ENCODE measurements at places on chromosomes 7 and 10. TPM values are rescaled to one million over a fixed set of nuclear protein-coding genes. Genes with fewer than 3 reads are reported as not detected.
A peak's percentile ranks its signal among the peaks of the same experiment; 100 is the strongest.

DNA sequence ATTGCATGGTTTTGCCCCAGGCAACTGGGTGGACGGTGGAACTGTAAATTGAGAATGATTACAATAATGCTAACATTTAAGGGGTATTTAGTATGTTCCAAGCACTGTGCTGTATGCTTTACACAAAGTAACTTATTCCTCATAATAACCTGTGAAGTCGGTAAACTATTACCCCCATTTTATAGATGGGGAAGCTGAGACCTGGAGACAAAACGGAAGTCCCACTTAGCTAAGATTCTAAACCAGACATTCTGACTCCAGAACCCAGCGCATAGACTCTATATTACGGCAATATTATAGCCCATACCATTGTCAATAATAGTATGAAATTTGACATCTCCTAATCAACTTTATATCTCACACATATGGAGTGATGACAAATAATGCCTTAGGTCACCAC is 39.9 kb upstream of the TMEM236 start:
- no peak for DNase-seq

DNA sequence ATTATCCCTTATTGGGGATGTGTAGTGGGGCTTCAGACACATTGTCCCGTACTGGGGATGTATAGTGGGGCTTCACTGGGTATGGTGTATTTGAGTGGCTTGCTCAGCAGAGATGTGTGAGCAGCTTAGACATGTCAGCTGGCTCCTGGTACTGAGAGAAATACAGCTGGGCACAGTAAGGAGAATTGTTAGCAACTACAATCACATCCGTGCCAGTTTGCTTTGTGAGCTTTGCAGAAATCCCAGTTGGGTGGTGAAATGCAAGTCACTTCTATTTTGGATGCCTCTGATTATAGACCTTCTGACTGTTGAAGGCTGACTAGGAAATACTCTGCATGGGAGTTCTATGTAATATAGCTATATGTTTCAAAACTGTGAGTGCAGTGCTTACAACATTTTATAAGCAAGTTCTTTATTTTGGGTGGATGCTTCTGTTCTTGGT is 10.8 kb downstream of the CCNY start:
- DNase-seq, result no peak

DNA sequence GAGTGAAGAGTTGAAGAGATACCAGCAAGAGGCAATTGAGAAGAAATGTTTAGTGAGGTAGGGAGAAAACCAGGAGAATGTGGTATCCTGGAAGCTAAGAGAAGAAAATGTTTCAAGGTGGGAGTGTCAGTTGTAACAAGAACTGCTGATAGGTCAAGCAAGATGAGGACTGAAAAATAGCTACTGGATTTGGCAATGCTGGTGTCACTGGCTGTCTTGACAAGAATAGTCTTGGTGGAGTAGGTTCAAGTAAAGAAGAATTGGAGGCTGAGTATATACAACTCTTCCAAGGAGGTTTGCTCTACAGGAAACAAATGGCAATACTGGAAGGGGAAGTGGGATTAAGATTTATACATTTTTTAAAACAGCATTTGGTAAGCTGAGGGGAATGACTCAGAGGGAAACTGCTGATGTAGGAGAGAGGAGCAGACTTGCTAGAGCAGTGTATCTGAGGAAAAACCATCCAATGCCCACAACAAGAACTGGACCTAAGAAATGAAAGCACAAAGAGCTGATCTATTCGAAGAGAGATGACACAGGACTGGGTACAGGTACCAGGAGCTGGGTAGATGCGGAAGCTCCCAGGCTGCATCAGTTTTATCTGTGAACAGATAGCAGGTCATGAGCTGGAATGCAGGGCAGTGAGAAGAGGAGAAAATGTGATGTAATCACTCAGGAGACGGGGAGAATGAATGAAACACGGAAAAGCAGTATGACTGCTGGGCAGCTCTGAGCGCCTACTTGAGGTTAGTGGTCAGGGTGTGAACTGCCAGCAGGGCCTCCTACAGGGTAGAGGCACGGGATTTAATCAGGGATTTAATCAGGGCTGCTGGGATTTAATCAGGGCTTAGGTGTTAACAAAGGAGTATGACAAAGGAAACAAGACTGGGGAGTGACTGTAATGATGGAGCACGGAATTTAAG is 34.5 kb downstream of the FAM25A start:
- DNase-seq, result no peak

DNA sequence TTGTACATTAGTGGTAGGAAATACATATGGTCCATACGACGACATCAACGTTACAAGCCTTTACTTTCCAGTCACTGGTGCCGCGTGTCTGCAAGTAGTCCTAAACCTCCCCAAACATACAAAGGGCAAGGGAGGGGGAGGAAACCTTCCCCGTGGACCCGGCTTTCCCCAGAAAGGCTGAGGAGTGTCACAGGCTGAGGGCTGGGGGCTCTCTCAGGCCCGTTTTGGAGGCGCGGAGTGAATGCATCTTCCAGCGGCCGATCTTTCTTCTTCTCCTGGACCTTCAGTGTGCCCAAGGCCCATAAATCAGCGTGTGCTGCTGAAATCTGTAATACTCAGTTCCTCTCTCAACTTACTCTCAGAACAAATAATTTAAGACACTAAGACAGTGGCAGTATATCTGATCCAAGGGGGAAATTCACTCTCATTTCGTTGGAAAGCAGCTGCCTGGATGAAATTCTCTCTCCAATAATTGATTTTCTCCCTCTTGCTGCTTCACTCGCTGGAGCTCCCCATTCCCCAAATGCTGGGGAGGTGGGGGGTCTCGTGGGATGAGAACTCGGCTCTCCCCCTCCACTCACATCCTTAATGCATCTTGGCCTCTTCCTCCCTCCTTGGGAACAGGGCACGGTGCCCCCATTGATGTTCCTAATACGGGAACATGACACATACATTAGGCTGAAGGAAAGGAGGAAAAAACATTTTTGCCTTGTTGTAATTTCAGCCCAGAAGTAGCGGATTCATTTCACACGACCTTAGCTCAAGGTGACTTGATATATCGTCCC is 126.1 kb downstream of the ADARB2 start:
- no peak for DNase-seq

GRCh38 chr10:93767724-93768399 is 10.1 kb downstream of the LGI1 start:
- no peak for DNase-seq

DNA sequence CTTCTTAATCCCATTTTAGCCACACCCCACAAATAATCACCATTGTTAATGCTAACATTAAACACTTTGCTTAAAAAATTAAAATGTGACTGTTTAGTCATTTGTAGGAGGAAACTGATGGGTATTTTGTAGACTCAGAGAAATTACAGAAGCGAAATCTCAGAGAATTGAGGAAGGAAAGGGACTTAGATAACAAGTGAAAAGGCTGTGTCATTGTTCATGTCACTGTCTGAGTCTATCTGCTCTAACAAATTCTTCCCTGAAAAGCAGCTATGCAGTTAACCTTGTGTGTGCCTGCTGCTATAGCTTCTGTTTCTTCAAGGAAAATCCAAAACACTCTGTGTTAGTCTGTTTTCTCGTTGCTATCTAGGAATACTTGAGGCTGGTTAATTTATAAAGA is 40.9 kb upstream of the PLXDC2 start:
- no peak for DNase-seq

DNA sequence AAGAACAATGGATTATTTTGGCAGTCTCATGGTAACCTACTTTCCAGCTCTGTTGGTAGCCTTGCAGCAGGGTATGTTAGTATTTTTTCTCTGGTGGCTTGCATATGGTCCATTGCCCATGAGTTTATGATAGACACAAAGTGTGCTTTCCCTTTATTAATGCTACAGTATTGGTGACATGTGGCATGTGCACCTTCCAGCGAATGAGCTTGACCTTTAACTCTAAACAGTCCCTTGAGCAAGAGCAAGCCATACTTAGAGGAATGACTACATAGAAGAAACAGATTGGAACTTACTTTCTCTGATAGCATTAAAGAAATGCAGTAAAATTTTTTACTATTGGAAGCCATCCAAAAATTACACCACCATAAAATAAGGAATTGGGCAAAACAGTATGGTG is 73.9 kb downstream of the VTI1A start:
- DNase-seq, result no peak

Gene SUPV3L1
- polyA plus RNA-seq, result 43.4 TPM

DNA sequence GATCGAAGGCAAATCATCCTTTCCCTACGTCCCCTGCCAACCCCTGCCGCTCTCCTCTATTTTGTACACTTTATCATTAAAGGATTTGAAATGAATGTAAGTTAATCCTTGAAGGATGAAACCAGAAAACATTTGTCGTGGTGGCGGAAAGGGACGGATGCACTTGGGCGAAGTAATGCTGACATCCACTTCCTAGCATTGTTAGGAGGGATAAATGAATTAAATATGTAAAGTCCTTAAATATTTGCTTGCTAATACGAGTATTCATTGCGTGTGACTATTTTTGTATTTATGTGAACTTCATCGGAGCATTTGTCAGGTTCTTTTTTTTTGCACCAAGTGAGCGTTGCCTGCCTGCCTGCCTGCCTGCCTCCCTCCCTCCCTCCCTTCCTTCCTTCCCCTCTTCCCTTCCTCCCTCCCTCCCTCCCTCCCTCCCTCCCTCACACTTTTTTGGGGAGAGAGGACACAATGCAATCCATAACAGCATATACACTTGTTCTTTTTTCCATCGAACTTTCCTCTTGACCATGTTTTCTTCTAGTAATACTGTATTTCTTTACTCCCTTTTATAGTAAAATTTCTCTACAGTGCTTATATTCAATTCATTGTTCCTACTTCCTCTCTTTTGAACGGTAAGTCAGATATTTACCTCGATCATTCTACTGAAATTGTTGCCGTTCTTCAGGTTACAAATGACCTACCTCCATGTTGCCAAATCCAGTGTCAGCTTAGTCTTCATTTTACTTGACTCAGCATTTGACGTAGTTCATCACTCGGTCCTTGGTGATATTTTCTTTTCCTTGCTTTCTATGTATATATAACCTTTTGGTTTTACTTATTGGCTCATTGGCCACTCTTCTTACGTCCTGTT is 831 bp downstream of the CCDC7 start:
- DNase-seq, result peak; percentile 43

Gene GRM3
- 0.16 TPM for polyA plus RNA-seq

DNA sequence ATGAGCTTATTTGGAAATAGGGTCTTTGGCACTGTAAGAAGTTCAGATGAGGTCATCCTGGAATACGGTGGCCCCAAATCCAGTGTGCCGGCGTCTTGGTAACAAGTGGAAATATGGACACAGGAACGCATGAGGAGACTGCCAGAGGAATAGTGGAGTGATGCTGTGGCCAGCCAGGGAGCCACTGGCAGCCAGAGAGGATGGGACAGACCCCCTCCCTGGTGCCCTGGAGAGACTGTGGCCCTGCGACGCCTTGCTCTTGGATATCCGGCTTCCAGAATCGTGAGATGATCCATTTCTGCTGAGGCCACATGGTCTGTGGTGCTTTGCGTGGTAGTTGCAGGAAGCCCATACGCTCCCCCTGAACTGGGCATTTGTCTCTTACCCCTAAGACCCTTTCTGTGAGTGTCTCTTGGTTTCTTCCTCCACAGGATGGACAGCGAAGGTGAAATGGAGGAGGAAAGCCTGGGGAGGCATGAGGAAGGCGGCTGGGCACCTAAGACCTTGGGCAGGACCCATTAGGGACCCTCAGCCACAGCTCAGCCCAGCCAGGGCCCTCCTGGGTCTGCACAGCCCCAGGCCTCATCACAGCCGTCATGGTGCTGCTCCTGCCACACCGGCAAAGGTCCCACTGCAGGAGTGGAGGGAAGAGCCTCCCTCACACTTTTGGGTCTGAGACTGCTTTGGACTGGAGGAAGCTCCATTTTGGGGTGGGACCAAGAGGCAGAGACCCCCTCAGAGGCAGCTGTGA is 53.6 kb downstream of the INSIG1 start:
- no peak for DNase-seq

Gene CHST15
- polyA plus RNA-seq, result 20.8 TPM

- no peak for DNase-seq
Observed at GRCh38 chr7:39349452-39350123, 216.6 kb upstream of the YAE1 start.

DNA sequence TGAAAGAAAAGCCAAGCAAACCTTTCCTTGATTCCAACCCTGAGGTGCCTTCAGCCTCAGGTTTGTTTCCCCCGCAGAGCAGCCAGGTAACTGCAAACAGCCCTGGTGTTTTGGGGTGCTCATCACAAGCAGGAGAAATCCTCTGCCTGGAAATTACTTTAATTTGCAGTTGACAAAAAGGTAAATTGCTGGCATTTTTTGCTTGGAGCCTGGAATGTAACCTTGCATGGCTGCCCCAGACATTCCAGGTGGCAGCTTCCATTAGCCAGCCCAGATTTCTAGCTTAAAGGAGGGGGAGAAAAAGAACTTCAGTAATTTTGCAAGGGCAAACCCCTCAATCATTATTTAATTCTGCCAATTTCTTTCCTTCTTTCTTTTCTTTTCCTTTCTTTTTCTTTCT is 194.4 kb downstream of the MYOF start:
- no peak for DNase-seq

DNA sequence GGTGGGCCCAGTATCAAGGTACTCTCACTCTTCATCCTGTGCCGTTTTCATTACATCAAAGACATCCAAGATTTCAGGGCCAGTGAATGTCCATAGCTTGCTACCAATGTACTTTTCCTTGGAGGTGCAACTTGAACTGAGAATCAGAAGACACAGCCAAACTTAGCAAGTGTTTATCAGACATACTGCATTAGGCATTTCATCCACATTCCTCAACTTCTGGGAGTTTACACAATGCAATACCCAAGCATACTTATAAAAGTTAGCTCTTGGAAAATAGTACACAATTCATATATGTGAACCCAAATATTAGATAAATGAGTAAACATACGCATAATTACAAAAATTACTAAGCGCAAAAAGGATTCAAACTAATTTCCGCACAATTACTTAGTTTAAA is 216.3 kb upstream of the RHOBTB1 start:
- DNase-seq, result no peak

- peak; percentile 43 for DNase-seq
Observed at GRCh38 chr10:32054094-32054493, 2.1 kb downstream of the KIF5B start.

DNA sequence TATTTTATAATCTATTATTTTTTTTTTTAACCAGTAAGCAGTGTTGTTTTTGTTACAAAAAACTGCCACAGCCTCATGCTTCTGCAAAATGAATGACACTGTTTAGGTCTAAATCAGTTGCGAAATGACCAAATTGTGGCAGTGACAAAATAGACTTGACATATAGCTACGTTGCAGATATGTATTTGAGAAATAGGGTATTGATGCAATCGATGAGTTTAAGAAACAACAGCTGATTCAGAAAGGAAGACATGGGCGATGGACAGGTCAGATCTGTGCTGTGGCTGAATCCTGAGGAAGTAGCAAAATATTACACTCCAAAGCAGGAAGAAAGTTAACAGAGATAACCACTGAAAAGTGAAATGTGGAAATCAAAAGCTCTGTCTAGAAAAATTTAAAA is 89.0 kb upstream of the STEAP4 start:
- DNase-seq, result no peak
